ENCODE measurements at places on chromosomes 1 and 21.

DNA sequence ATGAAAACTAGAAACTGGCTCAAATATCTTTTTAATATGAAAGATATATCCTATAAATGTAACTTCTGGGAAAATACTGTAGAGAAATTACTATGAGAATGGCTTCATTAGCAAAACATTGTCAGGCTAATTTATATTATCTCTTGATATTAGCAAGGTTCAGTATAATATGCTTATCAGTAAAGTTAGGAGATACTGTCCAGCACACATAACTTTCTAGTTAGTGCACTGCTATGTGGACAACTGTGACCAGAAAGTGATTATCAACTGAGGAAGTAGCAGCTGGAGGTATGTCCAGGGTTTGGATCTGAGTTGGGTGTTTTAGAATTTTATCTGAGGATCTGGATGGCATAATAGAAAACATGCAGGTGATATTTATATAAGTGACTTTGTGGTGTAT, 7.5 kb downstream of the LRRC8C start:
- no peak for DNase-seq

DNA sequence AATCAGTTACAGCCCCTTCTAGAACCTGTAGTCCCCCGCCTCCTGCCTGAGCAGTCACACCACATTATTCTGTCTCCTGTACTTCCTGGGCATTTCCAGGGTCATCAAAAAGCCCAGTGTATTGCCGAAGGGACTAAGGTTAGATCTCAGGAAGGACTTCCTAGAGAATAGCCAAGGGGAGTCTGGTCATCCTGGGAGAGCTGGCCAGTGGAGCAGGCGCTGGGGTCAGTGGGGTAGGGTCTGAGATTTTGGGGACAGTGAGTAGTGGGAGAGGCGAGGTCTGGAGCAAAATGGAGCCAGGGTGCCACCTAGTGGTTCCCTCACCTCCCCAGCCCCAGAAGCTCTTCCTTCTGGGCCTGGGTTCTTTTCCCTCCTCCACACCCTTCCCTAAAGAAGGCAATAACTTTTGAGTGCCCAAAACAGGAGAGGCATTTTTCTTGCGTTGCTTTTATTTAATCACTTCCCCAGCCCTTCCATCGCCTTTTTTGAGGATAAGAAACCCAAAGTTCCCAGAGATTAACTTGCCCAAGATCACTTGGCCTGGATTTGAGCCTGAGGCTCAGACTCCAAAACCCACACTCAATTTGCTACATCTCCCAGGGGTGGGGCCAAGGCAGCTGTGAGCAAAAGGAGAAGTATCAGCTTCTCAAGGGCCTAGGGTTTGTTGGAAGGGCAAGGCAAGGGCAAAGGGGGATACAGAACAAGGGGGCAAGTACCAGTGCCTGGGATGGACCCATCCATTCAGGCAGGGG, 7.3 kb upstream of the PMVK start:
- DNase-seq = peak; percentile 45

GRCh38 chr1:189510827-189511226, 966.8 kb downstream of the BRINP3 start:
- no peak for DNase-seq

DNA sequence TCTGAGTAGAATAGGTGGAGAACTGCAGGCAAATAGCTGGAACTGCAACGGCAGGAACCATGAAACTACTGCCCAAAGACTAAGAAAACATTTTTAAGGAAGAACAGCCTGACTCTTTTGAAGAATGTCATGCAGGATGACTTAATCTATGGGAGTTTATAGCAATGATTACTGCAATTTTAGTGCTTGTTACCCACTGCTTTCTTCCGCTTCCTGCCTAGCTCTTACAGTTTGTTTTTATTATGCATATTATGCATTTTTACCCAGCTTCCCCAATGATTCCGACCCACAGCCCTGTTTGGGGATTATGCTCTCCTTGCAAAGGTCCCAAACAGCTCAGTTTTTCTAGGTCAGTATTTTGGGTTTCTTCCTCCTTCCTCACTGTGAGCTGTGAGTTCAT, 71.2 kb downstream of the PCNX2 start:
- DNase-seq = no peak

GRCh38 chr1:205939690-205940330, 3.4 kb downstream of the SLC26A9 start:
- peak; percentile 84 for DNase-seq

GRCh38 chr1:18200918-18201317, 93.3 kb downstream of the IGSF21 start:
- DNase-seq = no peak

DNA sequence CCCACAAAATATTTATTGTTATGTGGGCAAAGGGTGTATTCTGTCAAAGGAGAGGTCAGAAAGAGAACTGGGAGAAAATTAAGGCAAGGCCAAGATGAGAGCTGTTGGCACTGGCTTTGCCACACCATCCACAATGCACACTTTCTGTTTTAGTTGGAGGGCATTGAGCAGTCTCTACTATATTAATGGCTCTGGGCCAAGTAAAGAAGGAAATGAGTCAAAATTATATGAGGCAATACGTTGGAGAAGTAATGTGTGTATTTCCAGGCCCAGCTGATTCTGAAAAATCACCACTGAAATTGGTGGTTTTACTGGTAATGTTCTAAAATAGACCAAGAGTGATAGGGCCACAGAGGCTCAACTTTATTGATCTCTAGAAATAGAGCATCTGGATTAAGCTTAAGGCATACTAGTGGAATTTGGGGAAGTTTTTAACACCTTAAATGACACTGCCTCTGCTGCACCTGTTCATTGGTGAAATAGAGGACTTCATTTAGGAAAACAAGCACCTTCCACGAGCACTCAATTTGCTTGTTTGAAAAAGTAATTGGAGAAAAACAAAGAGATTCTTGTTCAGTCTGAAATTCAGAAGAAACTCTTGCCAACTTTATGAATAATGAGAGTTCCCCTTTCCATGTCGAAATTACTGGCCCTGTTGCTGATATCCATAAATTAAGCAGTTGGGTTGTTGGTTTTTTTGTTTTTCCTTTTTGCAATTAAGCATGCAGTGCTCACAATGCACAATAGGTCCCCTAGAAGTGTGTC, 424.9 kb downstream of the ADGRL2 start:
- DNase-seq = peak; percentile 9

DNA sequence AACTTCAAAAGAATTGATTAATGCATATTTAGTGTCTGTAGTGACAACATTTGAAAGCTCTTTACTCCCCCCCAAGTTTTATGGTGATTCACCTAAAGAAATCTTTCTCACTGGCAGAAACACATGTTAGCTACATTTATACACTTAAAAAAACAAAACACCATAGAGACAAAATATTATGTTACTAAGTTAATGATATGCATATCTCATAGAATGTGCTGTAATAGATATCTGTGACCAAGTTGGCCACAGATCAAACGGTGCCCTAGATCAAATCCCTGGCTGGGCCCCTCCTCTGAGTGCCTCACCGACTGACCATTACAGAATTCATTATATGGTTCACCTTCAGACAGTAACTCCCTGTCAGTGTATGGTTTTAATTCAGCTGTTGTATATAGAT, 322.1 kb upstream of the LYPLAL1 start:
- DNase-seq = no peak

- no peak for DNase-seq
These were observed 31.1 kb downstream of the EDARADD start for GRCh38 chr1:236425031-236425663.

GRCh38 chr1:236159704-236160539, 17.6 kb downstream of the GPR137B start:
- DNase-seq = no peak

DNA sequence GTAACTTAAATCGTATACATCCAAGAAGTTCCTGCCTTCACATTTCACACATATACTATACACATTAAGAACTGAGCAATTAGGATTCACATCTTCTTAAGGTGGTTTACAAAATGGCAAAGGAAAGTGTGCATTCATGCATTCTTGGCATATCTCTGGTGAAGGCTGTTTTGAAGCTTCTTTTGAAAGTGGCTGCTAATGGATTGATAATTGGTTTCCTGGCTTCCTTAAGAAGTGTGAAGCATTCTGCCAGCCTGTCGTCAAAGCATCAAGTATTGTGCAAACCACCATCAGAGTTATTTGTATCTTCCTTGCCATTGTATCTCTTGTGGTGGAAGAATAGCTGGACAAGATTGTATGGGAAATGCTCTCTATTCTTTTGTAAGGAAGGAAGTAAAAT, 95.1 kb upstream of the HMGB4 start:
- DNase-seq = no peak

GRCh38 chr1:48555271-48555670, 83.3 kb upstream of the SPATA6 start:
- no peak for DNase-seq

DNA sequence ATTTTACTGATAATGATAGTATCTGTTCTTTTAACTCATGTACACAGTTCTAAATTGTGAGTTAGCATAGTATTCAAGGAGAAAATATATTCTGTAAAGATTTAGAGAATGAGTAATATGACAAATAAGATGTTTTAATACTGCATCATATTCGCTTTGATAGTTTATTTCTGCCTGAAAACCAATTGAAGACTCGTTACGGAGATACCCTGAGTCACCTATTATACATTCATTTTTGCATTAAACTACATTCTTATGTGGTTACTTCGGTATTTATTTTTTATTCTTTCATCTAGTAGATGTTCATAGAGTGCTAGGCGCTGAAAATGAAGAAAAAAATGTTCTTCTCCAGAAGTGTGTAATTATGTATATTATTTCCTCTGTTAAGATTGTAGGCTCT, 5.3 kb downstream of the UHMK1 start:
- DNase-seq = no peak

- DNase-seq = no peak
These were observed 2.2 kb upstream of the YBX1 start for GRCh38 chr1:42680055-42680454.

DNA sequence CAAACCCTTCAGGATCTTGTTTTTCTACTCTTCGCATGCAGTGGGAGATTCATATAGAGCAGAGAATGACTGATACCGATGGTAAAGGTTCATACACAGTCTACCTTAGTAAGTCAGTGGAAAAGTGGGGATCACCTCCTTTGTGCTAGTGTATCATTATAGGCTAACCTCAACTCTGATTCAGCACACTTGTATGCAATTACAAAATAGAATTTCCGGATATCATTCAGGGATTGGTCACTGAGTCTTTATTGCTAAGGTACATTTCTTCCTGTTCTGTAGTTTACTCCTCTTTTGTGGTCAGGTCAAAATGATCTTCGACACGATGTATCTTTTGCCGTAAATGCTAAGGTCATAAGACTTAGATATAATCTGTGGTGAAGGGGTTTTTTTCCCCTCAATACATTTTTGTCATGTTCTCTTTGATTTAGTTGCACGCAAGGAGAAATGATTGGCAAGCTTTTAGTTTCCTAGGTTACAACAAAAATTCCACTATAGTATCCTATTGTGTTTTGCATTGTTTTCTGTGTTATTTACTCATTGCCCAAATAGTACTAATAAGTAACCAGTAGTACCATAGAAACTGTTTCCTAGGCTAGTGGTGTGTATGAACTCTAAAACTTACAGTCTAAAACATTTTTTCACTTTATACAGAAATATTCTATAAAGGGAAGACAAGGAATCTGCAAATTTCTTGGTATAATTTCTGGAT, 35.7 kb upstream of the PLA2G4A start:
- no peak for DNase-seq

- DNase-seq = no peak
These were observed 113.0 kb downstream of the OSBPL9 start for GRCh38 chr1:51729824-51730301.

DNA sequence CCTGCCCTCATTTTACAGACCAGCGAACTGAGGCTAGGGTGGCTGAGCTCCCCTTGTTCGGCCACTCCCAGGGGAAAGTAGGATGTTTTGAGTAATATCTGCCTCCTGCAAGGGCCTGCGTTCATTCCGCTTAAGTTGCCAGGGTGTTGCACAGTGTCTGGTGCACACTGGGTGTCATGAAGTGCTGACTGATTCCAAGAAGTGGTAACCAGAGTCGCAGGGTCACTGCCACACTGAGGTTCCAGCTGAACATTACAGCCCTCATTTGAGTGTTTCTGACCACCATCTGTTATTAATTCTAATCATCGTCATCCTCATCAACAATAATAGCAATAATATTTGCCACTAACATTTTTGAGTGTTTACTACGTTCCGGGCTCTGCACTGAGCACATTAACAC, 250.6 kb downstream of the KAZN start:
- DNase-seq = no peak

GRCh38 chr1:42942444-42942843, 16.2 kb downstream of the SLC2A1 start:
- peak; percentile 27 for DNase-seq

GRCh38 chr1:95809391-95809790, 575.4 kb downstream of the RWDD3 start:
- DNase-seq = no peak

DNA sequence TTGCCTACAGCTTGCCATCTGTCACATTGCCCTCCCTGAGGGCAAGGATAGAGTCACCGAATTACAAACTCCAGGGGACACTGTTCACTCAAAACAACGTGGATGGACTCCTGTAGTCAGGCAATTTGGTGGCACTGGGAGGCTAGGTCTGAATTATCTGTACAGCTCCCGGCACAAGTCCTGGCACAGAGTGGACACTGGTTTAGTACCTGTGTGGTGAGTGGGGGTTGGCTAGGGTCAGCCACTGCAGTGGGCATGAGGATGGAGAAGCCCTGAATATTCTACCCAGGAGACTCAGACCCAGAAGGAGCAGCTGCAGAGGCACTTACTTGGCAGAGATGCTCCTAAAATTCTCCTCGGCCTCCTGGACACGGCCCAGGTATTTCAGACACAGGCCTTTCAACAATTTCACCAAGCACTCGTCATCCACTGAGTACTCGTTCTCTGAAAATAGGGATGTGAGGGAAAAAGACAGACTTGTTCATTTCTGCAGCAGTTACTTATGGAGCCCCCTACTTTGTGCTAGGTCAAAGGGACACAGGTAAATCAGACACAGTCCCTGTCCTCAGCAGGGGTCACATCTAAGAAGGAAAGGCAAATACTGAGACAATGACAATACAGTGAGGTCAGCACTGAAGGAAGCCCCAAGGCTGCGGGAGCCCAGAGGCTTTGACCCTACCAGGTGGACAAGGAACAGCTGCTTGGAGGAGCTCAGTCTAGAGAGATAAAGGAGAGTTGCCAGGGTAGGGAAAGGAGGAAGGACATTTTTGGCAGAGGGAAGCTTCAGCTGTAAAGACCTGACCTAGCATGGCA, 40.5 kb downstream of the TTC39A start:
- DNase-seq = no peak

- DNase-seq = no peak
These were observed 96.3 kb downstream of the PLPP3 start for GRCh38 chr1:56483104-56483503.

- DNase-seq = no peak
These were observed 64.6 kb downstream of the ERI3 start for GRCh38 chr1:44290250-44291094.

GRCh38 chr1:227729881-227730629, 5.0 kb downstream of the JMJD4 start:
- DNase-seq = peak; percentile 23

DNA sequence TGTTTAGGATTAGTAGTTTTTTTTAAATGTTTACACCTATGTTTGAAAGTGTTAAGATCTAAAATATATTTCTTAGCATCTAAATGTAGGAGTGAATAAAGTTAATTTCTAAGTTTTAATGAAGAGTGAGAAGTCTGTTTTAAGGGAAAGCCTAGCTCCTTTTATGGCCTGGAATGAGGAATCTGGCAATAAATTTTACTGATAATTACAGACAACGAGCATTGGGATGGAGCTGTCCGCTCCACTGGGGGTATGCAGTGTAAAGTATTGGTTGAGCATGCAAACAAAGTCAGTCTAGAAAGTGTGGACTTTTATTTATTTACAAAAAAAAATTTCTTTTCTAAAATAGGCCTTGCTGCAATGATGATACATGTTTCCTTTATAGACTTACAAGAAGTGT, 19.0 kb downstream of the CLIC6 start:
- no peak for DNase-seq

Data from NCI-H1092 treated with DMSO at 0.1 percent for 48 hours (cell line).